Inflammatory macrophage treated with lipopolysaccharide for 1 hour (primary cell): ENCODE measurements at places on chromosomes 12 and 14.

GRCh38 chr14:97564334-97564733, 767.2 kb downstream of the VRK1 start:
- DNase-seq: no peak

DNA sequence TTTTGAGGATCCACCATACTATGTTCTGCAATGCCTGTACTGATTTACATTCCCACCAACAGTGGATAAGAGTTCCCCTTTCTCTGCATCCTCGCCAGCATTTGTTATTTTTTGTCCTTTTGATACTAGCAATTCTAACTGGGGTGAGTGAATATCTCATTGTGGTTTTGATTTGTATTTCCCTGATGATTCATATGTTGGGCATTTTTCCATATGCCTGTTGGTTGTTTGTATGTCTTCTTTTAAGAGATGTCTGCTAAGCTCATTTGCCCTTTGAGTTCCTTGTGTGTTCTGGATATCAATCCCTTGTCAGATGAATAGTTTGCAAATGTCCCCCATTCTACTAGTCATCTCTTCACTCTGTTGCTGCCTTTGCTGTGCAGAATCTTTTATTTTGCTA, 49.0 kb upstream of the MSRB3 start:
- no peak for DNase-seq

GRCh38 chr12:57418255-57418654, 12.6 kb downstream of the R3HDM2 start:
- DNase-seq: no peak

GRCh38 chr12:52070185-52070925, 577 bp downstream of the ATG101 start:
- no peak for DNase-seq

GRCh38 chr14:88791629-88792472, 902 bp downstream of the EML5 start:
- no peak for DNase-seq

GRCh38 chr12:90501412-90501811, 453.6 kb downstream of the CCER1 start:
- DNase-seq: no peak

DNA sequence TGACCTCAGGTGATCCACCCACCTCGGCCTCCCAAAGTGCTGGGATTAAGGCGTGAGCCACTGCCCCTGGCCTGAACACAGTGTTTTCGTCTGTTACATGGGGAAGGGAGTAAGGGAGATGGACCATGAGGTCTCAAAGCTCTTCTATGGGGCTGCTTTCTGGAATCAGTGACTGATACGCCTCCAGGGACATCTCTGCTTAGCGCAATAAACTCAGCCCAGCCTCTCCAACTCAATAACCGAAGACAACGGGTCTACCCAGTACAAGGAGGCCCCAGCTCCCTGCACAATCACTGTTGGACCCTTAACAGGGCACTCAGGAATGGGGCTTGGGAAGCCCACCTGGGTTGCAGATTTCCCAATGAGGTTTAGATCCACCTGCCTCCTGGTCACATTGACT, 42.6 kb upstream of the CHGA start:
- DNase-seq: no peak

GRCh38 chr12:28618171-28618570, 427.9 kb downstream of the CCDC91 start:
- DNase-seq: no peak

DNA sequence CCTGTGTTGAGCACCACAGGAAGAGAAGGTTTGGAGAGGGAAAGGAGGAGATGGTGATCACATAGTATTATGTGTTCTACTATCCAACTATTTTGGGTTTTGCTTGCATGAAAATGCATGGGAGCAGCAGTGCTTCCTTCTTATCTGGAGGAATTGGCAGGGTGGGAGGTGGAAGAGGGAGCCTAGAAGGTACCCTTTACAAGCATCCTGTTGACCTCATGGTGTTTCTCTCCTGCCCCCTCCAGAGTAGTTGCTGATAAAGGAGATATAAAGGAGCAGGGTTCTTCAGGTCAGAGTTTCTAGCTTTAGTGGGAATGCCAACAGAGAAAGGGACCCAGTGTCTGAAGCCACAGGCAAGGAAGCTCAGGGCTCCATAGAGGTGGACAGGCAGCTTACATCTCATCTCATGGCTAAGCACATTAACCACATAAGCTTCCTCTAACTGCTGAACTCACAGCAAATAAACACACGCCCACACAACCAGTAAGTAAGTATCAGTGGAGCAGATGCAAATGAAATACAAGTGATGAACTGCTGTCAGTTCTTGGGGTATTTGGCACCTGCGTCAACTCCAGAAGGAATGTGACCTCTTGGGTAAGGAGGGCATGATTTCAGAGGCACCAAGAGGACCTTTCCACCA, 174.2 kb upstream of the SLC38A2 start:
- peak; percentile 57 for DNase-seq

DNA sequence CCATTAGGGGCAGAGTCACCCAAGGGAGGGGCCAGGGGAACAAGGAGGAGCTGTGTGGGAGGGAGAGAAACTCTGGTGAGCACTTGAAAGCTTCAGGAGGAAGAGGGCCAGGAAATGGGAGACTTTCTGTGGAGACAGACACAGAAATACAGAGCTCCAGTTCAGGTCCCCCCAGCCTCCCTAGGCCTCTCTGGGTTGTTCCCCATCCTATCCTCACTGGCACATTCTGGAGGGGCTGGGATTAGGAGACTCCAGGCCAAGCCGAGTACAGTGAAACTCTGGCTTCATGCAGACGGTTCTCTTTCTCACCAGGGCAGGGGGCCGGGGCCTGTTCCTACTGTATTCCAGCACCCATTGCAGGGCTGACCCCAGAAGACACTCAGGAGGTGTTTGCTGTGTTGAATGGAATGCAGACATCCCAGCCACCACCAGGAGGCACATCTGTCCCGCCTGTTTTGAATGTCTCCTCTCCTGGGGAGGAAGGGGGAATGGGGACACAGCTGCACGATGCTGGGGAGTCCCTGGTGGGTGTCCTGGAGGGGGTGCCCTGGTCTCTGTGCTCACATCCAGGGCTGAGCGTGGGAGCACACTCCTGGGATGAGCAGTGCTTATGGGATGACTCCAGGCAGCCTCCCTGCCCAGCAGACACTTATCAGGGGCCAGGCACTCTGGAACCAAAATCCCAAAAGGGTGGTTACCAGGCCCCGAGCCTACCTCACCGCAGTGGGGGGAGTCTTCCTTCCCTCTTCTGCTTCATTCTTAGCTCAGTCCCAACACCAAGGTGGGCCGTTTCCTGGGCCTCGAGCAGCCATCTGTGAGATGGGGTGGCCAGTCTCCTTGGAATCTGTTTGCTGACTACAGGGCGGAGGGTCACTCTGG, 5.5 kb upstream of the KRT84 start:
- DNase-seq: peak; percentile 24

GRCh38 chr14:85517114-85517688, 12.7 kb upstream of the FLRT2 start:
- no peak for DNase-seq

DNA sequence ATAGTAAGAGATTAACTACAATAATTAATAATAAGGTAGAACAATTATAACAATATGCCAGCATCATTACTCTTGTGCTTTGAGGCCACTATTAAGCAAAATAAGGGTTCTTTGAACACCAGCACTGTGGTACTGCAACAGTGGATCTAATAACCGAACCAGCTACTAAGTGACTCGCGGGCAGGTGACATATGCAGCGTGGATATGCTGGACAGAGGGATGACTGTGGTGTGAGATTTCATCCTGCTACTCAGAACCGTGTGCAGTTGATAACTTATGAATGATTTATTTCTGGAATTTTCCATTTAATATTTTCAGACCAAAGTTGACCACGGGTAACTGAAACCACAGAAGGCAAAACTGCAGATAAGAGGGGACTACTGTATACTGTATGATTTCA, 34.4 kb downstream of the BMAL2 start:
- no peak for DNase-seq

GRCh38 chr12:12366701-12367481, 10.0 kb downstream of the BORCS5 start:
- DNase-seq: no peak

- DNase-seq: peak; percentile 35
Observed at GRCh38 chr12:75177997-75178396, 31.6 kb downstream of the KCNC2 start.

GRCh38 chr12:3236345-3237187, 159.4 kb downstream of the TSPAN9 start:
- no peak for DNase-seq

GRCh38 chr12:124317400-124317799, 22.5 kb downstream of the RFLNA start:
- DNase-seq: no peak

GRCh38 chr12:10406725-10407124, 2.8 kb downstream of the KLRC4 start:
- DNase-seq: peak; percentile 25

DNA sequence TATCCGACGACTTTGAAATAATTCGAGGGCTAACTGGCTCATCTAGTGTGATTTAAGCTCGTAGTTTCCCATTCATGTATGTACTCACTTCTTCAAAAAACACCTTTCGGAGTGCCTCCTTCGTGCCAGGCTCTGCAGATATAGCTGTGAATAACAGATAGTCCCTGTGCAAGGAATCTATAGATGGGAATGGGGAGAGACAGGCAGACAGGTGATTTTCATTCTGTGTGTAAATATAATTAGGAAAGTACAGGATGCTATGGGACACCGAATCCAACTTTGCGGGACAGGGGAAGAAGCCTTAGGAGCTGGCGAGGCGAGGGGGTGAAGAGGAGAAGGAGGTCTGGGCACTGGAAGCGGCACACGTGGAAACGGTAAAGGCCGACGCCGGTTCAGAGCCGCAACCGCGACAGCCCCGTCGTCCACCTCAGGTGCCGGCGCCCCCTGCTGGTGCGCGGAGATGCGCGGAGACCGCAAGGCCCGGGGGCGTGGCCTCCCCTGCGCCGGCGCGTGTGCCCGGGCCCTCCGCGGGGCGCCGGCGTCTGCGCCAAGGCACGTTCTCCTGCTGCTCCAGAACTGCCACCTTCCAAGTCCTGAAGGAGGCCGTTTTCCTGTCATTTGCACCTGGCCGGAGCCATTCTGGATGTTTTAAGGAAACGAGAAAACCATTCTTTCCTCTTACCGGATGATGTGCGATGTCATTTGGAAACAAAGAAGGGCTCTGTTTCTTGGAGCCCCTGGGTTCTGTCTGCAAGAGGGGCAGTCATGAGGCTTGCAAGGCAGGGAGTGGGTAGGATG, 18.0 kb upstream of the CACNA1C start:
- peak; percentile 54 for DNase-seq

DNA sequence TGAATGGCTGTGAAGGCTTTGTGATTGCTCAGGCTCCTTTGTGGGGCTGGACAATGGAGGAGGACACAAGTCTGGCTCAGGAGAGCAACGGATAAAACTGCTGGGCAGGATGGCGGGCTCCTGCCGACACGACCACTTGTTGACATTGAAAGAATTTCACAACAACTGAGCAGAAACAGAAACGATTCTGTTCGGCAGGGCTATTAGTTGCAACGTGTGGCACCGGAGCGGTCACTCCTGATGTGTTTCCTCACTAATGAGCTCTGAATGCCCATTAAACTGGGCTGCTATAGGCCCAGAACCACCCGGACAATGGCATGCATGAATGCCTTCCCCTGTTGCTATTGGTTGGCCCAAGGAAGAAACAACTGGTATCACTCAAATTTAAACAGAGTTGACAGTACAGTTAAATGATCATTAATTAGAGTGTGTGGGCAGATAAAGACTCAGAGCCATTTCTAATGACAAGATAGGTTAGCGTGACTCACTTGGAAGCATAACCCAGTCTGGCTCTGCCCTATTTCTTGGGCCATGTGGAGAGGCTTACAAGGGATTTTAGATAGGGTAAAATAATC, 142.9 kb downstream of the ASCL1 start:
- DNase-seq: no peak

GRCh38 chr12:105580821-105581352, 250.4 kb downstream of the C12orf75 start:
- no peak for DNase-seq

GRCh38 chr12:93164103-93164880, 213.4 kb upstream of the NUDT4 start:
- no peak for DNase-seq

DNA sequence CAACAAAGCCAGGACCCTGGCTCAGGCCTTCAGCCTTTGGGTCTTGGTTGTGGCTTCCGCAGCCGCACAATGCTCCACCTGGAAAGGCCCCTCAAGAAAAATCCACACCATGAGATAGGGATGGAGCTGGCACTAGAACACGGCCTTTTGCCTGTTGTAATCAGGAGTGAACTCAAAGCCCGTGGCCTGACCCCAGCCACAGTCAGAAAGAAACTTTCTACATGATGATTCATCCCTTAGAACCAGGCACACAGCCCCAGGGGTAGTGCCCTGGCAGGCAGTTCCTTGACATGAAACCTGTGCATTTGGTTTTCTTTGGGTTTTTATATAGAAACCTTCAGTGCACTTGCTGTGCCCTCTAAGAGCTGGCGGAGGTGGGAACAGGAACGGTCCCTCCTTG, 5.1 kb downstream of the CLMN start:
- DNase-seq: peak; percentile 55

DNA sequence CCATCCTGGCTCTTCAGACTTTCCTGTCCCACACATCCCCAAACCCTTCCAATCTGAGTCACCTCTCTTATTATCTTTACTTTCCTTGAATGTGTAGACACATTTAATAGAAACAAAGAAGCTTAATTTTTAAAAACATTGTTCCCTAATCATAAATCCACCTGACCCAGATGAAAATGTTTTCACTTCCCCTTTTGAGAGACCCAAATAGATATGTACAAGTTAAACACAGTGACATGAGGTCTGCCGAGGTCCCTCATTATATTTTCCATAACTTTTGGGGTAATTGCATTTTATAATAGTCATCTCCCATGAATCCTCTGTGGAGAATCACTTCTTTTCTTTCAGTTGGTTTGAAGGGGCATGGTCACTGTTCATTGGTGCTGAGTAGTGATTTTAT, 191.1 kb downstream of the GRIN2B start:
- DNase-seq: no peak

GRCh38 chr14:63897721-63898163, 44.9 kb downstream of the SYNE2 start:
- DNase-seq: no peak

DNA sequence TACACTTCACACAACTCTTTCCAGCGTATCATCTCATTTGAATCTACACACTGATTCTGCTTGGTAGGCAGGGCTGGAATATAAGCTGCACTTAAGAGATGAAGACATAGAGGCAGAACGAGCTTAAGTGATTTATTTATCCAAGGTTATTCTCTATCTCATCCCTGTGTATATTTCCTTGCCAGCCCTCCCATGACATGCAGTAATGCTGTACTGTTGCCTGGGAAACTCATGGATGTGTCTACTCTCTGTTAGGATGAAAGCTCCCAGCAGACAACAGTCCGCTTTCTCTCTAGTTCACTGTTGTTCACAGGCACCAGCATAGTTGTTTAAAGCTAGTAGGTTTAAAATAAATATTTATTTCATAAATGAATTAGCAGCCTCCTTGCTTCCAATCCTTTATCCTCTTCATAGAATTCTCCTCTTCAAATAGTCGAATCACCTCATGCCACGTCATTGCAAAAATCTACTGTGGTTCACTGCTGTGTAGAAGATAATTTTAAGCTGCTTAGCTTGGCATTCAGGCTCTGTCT, 25.4 kb downstream of the FGF6 start:
- DNase-seq: no peak

- no peak for DNase-seq
Observed at GRCh38 chr14:96422992-96423391, 31.1 kb downstream of the AK7 start.

GRCh38 chr14:47044841-47045240, 393.3 kb upstream of the RPL10L start:
- DNase-seq: no peak
